ENCODE measurements at places on chromosomes 1 and 21. TPM values are rescaled to one million over a fixed set of nuclear protein-coding genes. Genes with fewer than 3 reads are reported as not detected.

The LDLRAP1 gene
- 40.1 TPM for total RNA-seq

The HLX gene
- 6.2 TPM for total RNA-seq

The MX2 gene
- total RNA-seq: 2.0 TPM

The IGFN1 gene
- 0.12 TPM for total RNA-seq

The OR2M3 gene
- not detected for total RNA-seq

The DDOST gene
- total RNA-seq: 233 TPM

The LINGO4 gene
- 0.13 TPM for total RNA-seq

The ZBTB18 gene
- total RNA-seq: 15.0 TPM

The SPRR2B gene
- not detected for total RNA-seq

The RAP1A gene
- 146 TPM for total RNA-seq

The RTCA gene
- total RNA-seq: 39.4 TPM

The MTARC2 gene
- 32.3 TPM for total RNA-seq

DNA sequence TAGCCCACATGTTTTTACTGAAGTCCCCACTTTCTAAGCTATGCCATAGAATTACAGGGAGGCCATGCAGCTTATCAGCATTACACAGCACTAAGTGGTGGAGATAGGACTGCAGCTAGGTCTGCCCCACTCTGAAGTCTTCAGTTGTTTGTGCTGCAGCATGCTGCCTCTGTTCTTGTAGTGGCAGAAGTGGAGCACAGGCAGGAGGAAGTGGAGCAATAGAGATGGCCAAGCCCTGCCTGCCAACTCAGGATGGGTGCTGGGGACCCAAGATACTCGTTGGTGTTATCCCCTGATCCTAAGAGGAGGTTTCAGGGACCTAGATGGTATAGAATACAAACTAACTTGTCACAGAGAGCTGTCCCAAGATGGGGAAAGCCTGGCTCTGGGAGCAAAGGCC lies 12.9 kb downstream of the MRPL37 start:
- no peak overlapping the region for H3K4me3 ChIP-seq
- H3K27ac ChIP-seq: no peak overlapping the region
- DNase-seq: no peak
- peaks cover 25% of the 10 kb centered on the region for H3K36me3 ChIP-seq
- no peaks in the 10 kb centered on the region for H3K27me3 ChIP-seq

DNA sequence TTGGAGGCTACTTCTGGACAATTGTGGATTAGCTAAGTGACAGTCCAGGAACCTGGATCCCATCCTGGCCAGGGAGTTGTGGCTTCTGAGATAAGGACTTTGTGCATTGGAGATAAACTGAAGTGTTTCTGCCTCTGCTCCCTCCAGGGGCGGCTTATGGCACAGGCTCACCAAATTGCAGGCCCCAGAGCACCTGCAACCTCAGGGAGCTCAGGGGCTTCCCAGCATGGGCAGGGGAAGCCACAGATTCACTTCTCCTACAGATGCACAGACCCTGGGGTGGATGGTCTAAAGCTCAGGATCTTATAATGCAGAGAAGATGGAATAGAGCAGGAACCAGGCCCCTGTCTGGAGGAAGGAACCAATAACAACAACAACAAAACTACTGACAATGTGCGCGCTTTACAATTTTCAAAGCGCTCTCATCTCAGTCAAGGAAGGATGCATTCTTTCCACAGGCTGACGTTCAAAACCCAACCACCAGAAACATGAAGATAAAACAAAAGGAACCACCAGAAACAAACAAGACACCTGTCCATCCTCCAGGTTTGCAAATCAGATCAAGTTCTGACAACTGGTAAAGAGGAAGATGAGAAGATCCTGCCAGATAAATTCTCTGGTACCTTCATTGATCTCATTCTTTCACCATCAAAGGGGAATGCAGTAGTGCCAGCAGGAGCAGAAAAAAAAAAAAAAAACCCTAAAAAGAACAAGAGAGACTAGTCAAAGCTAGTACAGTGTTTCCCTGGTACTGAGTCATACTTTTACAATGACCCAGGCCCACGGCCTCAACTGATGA lies 121.0 kb upstream of the IRF2BP2 start:
- H3K4me1 ChIP-seq: peaks cover 12% of the 10 kb centered on the region
- no peak overlapping the region for H3K4me3 ChIP-seq
- no peaks in the 10 kb centered on the region for H3K27me3 ChIP-seq
- H3K36me3 ChIP-seq: no peaks in the 10 kb centered on the region

GRCh38 chr1:38123356-38124135 lies 77.0 kb upstream of the POU3F1 start:
- H3K27me3 ChIP-seq: no peaks in the 10 kb centered on the region
- H3K4me3 ChIP-seq: no peak overlapping the region
- no peak for DNase-seq
- H3K27ac ChIP-seq: no peak overlapping the region

- no peak for DNase-seq
- no peaks in the 10 kb centered on the region for H3K36me3 ChIP-seq
- H3K27me3 ChIP-seq: no peaks in the 10 kb centered on the region
- no peak overlapping the region for H3K27ac ChIP-seq
- H3K4me3 ChIP-seq: no peak overlapping the region
- H3K4me1 ChIP-seq: no peaks in the 10 kb centered on the region
These were observed 4.4 kb downstream of the NME7 start for GRCh38 chr1:169363046-169363730.

DNA sequence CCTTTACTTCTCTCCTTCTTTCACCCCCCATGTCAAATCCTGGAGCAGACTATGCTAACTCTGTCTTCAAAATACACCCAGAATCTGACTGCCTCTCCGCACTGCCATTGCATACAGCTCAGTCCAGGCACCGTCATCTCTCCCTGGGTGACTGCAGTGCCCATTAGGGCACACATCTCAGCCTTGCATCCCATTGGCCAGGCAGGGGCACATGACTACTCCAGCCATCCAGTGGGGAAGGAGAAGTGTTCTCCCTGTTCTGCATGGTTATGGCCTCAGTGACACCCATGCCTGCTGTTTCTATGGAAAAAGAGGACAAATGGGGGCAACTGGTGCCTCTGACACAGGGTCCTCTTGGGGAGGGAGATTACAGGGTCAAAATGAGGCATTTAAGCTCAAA lies 270.5 kb downstream of the MATN1 start:
- no peaks in the 10 kb centered on the region for H3K4me1 ChIP-seq
- no peak overlapping the region for H3K27ac ChIP-seq
- peak; percentile 5 for DNase-seq
- no peak overlapping the region for H3K4me3 ChIP-seq
- no peaks in the 10 kb centered on the region for H3K27me3 ChIP-seq

- no peaks in the 10 kb centered on the region for H3K36me3 ChIP-seq
- H3K4me3 ChIP-seq: no peak overlapping the region
- no peaks in the 10 kb centered on the region for H3K27me3 ChIP-seq
- no peaks in the 10 kb centered on the region for H3K4me1 ChIP-seq
- no peak for DNase-seq
These were observed 79.5 kb upstream of the DNAJC6 start for GRCh38 chr1:65229754-65230339.

DNA sequence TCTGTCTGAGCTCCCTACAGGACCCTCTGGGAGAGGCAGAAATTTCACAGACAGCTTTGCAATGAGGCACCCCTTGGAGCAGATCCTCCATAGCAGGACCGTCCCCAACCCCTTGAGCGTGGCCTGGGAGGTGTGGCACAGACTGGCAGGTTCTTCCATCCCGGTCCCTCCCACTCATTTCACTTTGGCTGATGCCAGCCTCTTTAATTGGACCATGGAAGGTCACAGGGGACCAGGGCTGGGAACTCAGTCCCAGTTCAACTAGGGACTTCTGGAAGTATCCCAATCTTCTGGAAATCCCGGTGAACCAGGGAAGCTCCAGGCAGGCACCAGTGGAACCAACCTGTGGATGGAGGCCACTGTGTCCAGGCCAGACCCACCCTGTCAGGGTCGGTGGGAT lies 83.7 kb downstream of the SPSB1 start:
- H3K4me3 ChIP-seq: no peak overlapping the region
- H3K27ac ChIP-seq: peak overlapping the region; percentile 61

DNA sequence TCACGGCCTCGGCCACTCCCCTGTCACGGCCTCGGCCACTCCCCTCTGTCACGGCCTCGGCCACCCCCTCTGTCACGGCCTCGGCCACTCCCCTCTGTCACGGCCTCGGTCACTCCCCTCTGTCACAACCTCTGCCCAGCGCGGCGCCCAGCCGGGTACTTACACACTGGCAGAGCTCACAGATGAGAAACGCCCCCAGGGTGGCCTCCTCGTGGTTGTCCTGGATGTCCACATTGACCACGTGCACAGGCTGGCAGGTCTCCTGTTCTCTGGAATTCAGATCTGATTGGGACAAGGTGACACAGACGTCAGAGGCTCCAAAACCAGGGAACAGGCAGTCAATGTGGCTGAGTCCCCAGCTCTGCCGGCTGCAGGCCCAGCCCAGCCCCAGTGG lies 3.3 kb upstream of the TMEM240 start:
- DNase-seq: no peak
- H3K27ac ChIP-seq: no peak overlapping the region
- no peak overlapping the region for H3K4me3 ChIP-seq
- H3K36me3 ChIP-seq: no peaks in the 10 kb centered on the region
- H3K4me1 ChIP-seq: peaks cover 4% of the 10 kb centered on the region

- H3K27me3 ChIP-seq: no peaks in the 10 kb centered on the region
- H3K4me3 ChIP-seq: no peak overlapping the region
- no peak overlapping the region for H3K27ac ChIP-seq
- peaks cover 5% of the 10 kb centered on the region for H3K4me1 ChIP-seq
- no peak for DNase-seq
These were observed 1.6 kb downstream of the SLC25A34 start for GRCh38 chr1:15737324-15738319.

GRCh38 chr1:5751163-5751540 lies 241.1 kb downstream of the NPHP4 start:
- no peaks in the 10 kb centered on the region for H3K4me1 ChIP-seq
- H3K36me3 ChIP-seq: no peaks in the 10 kb centered on the region

DNA sequence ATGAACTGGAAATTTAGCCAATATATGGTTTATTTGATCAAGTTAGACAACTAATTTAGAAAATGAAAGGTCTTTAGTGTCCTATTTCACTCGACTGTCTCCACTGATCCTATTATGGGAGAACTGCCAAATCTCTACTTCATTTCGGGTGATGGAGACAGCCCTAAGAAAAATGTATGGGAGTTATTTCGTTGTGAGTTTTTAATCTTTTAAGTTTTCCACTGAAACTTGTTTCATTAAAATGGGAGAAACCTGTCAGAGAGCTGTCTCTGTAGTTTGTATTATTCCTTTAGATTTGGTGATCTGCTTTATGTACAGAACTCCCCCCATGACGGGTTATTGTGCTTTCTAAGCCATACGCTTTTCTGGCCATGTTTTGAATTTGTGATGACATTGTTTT lies 899.7 kb downstream of the ADGRL2 start:
- no peaks in the 10 kb centered on the region for H3K4me1 ChIP-seq
- H3K36me3 ChIP-seq: no peaks in the 10 kb centered on the region
- no peak overlapping the region for H3K4me3 ChIP-seq
- no peak overlapping the region for H3K27ac ChIP-seq
- no peak for DNase-seq

DNA sequence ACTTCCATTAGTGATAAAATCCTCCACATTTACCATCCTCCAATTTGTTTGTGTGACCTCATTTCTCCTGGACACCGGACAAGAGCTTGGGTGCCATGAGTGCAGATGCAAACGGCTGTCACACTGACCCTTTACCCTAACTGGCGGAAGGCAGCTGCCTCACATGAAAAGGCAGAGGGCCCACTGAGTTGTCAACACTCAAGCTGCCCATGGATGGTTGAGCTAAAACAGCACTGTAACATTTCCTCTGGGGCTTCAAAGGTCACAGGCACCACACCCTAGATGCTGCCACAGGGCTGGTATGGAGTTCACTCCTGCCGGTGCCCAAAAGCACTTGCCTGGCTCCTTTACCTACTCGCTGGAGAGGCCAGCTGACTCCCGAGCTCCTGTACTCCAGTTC lies 653.4 kb downstream of the KCNT2 start:
- H3K36me3 ChIP-seq: no peaks in the 10 kb centered on the region
- DNase-seq: no peak
- H3K27me3 ChIP-seq: no peaks in the 10 kb centered on the region

- no peak overlapping the region for H3K4me3 ChIP-seq
- no peak overlapping the region for H3K27ac ChIP-seq
- no peaks in the 10 kb centered on the region for H3K4me1 ChIP-seq
- H3K27me3 ChIP-seq: no peaks in the 10 kb centered on the region
- H3K36me3 ChIP-seq: no peaks in the 10 kb centered on the region
These were observed 93.7 kb downstream of the CTH start for GRCh38 chr1:70504821-70505193.

- DNase-seq: peak; percentile 72
- H3K36me3 ChIP-seq: peaks cover 6% of the 10 kb centered on the region
- H3K27ac ChIP-seq: no peak overlapping the region
- no peak overlapping the region for H3K4me3 ChIP-seq
These were observed 20.6 kb upstream of the SH3D21 start for GRCh38 chr1:36285443-36286101.

DNA sequence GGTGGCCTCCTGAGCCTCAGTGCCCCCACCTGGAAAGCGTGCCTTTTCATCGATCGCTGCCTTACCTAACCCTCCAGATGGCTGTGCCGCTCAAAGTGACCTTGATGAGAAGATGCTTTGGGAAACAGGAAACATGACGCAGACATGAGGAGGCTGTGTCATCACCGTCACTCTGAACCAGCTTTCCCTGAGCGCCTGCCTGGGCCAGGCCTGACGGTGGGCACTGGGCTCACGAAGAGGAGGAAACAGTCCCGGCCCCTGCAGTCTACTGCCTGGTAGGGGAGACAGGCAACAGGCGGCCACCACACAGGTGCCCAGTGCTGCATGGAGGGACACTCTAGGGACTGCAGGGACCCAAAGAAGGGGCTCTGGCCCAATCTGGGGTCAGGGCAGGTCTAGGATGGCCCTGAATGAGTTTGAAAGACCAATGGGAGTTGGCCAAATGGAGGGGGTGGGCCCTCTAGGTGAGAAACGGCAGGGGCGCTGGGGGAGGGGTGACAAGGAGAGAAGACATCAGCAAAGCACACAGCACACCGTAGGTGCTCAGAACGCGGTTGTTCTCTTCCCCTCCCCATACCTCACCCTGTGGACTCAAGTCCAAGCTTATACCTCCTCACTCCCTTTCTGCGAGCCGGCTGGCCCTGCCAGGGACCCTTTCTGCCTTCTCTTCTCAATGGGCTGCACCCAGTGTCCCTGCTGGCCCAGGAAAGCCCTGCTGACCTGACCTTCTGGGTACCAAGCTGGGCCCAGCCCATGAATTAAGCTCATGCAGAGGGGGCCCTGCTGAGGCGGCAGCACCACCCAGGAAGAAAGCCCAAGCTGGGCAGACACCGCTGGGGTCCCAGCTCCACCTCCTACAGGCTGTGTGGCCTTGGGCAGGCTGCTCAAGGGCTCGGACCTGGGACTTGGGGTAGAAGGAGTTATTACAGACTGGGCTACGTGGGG lies 44.9 kb downstream of the GLIS1 start:
- H3K36me3 ChIP-seq: no peaks in the 10 kb centered on the region
- no peak overlapping the region for H3K27ac ChIP-seq
- H3K4me3 ChIP-seq: no peak overlapping the region
- H3K4me1 ChIP-seq: no peaks in the 10 kb centered on the region
- H3K27me3 ChIP-seq: no peaks in the 10 kb centered on the region

- H3K27me3 ChIP-seq: no peaks in the 10 kb centered on the region
- H3K4me1 ChIP-seq: no peaks in the 10 kb centered on the region
- H3K27ac ChIP-seq: no peak overlapping the region
- peak; percentile 49 for DNase-seq
These were observed 10.8 kb downstream of the THEM4 start for GRCh38 chr1:151898519-151898991.

Data from colonic mucosa (tissue), 4 donors.